Activated CD4-positive, alpha-beta T cell treated with anti-CD3 and anti-CD28 coated beads, Interleukin-2, amount 50 U/mL, for 1 hour (primary cell): ENCODE measurements at places on chromosomes 1 and 21.

DNA sequence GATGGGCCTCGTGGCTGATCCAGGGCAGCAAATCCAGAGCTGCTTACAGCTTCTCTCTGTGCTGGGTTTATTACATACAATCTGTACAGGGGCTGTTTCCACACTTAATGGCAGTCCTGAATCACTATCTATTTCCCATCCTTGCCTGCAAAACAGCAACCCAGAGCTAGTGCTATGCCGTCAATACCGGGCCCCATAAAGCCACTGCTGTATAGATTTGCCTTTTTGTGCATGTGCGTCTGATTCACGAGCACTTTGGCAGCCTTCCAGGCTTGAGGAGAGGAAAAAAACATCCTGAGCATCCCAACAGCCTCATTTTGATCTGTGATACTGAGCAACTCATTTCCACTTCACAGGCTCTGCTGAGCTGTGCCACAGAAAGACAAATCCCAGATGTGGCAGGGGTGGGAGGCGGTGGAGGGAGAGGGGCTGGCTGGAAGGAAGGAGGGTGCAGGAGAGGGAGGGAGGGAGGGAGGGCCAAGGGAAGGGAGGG lies 65.2 kb upstream of the TARBP1 start:
- DNase-seq = peak; percentile 38

GRCh38 chr1:1678581-1679380 lies 13.8 kb downstream of the SLC35E2B start:
- DNase-seq = no peak

DNA sequence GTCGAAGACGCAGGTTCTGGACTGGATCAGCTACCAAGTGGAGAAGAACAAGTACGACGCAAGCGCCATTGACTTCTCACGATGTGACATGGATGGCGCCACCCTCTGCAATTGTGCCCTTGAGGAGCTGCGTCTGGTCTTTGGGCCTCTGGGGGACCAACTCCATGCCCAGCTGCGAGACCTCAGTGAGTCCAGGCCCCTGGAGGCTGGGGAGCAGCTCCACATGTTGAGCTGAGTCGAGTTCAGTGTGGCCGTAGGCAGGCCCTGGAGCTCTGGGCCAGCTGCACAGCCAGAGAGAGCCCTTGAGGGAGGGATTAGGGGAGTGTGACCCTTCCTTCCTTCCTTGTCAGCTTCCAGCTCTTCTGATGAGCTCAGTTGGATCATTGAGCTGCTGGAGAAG lies 1.6 kb downstream of the ELF3 start:
- no peak for DNase-seq

- DNase-seq = no peak
These were observed 14.4 kb downstream of the PLOD1 start for GRCh38 chr1:11948822-11949458.

GRCh38 chr1:153553830-153554541 lies 4.9 kb upstream of the S100A3 start:
- no peak for DNase-seq

- DNase-seq = no peak
These were observed 369.1 kb downstream of the SIPA1L2 start for GRCh38 chr1:232260861-232261260.

DNA sequence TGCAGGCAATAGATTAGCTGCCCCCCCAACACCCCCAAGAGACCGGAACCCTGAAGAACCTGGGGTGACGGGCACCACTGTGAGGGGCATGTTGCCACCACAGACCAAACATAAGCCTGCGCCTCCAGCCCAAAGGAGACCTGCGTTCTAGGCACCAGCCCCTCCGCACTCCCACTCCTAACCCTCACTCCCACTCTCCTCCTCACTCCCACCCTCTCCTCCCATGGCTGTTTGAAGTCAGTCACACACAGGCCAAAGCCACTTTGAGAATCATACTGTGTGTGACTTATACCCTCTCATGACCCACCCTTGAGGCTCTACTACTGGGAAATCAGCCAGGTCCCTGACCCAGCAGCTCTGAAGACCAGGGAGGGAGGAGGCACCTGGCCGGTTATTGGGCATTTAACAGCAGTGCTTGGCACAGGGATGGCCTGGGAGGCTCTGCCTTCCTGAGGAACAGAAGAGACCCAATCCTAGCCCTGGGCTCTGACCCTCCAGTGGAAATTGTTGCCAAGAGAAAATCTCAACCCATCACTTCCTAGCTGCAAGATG lies 43.5 kb downstream of the FBXO2 start:
- DNase-seq = no peak

GRCh38 chr1:228735871-228736586 lies 750 bp downstream of the RHOU start:
- DNase-seq = peak; percentile 24

DNA sequence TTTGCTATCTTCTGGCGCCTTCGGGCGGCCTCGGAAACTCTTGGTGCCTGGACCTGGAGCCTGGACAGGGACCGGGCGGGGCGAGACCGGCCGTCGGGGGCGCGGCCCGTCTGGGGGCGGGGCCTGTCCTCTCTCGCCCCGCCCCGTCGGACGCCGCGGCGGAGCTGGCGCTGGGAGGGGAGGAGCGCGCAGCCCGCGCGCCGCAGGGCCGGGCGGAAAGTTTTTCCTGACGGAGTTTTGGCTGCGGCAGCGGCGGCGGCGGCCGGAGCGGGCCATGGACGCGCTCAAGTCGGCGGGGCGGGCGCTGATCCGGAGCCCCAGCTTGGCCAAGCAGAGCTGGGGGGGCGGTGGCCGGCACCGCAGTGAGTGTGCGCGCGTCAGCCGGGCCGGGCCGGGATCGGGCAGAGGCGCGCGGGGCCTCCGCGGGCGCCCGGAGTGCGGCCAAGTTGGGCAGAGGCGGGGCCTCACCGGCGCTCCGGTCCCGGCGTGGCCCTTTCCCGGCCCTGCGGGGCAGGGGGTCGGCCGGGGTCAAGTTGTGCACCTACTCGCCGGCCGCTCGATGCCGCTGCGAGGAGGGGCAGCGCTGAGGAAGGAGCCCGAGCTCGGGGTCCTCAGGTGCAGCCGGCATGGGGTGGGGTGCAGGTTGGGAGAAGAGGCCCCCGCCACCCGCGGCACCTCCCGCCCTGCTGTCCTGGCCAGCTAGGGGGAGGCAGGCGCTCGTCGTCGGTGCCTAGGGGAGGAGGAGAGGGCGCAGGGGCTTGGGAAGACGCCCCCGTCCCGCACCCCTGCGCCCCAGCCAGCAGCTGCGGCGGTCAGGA lies at the start of gene LDLRAP1:
Gene LDLRAP1 (plus strand): TSS at position 182 of the 818 bp plus-strand sequence. CDS start 93 bp downstream, at position 275.
- DNase-seq = peak; percentile 48

GRCh38 chr1:221240690-221241089 lies 361.4 kb downstream of the HLX start:
- no peak for DNase-seq

- no peak for DNase-seq
These were observed 20.0 kb downstream of the FUBP1 start for GRCh38 chr1:77958850-77959249.

DNA sequence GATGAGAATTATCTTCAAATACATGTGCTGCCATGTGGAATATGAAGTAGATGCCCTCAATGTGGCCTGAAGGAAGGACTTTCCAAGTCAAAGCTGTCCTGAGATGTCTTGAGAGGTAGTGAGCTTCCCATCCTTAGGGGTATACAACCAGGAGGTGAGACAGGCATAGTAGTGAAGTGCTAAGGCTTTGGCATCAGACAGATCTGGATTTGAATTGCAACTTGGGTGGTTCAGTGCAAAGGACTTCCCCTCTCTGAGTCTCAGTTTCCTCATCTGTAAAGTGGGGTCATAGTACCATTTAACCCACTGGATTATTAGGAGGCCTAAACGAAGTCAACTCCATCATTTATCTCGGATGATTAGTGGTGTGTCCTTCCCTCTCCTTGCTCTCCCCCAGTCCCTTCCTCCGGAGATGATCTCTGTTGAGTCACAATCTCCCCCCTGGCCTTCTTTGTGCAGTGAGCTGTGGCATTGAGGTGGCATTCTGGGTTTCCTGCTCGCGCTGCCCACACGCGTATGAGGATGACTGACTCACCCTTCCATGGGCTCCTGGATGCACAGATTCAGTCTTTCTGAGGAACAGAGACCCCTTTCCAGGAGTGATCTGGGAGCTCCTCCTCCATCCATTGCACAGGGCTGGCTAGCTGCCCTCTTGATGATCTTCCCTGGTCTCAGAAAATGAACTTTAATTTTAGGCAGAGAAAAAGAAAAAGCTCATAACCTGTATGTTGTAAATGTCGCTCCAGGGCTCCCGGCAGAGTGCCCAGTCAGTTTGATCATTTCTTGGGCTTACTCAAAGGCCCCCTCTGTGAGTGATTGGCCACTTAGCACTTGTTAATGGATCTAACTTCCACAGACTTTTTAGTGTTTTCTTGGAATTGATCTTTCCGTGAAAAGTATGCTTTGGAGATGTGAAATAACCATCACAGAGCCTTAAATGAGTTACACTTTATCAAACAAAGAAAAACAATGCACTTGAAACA lies 354.6 kb downstream of the PTPRU start:
- DNase-seq = no peak

DNA sequence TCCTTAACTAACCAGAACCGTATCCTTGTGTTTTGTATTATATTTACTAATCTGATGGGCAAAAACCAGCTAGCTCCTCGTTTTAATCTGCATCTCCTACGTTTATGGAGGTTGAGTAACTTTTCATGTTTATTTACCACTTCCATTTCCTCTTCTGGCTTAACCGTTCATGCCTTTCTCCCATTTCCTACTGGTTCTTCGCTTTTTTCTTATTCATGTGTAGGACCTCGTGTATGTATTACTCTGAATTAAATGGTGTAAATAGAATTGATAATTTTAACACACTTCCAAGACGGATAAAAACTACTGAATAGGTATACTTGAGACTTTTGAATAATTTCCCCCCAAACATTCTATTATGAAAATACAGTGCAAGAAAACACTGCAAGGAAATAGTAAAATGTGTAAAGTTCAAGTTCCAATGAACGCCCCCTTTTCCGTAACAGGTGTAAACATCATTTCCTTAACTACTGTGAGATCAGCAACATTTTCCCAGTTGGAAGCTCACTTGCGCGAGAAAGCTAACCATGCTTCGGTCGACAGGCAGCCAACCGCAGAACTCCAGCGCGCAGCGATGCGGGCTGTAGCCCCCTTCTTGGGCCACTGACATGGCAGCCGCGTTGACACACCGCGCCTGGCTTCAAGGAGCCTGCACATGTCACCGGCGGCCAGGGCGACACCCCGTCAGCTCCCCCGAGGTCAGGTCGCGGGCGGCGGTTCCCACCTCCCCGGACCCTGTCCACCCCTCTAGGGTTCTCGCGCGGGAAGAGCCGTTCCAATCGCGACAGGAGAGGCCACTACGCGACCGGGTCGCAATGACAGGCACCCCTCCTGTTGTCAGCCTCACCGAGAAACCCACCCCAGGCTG lies 816 bp downstream of the EDEM3 start:
- peak; percentile 45 for DNase-seq

- no peak for DNase-seq
These were observed 96.6 kb downstream of the FGGY start for GRCh38 chr1:59393211-59394180.

GRCh38 chr21:28793043-28793442 lies 199.6 kb downstream of the LTN1 start:
- DNase-seq = no peak

DNA sequence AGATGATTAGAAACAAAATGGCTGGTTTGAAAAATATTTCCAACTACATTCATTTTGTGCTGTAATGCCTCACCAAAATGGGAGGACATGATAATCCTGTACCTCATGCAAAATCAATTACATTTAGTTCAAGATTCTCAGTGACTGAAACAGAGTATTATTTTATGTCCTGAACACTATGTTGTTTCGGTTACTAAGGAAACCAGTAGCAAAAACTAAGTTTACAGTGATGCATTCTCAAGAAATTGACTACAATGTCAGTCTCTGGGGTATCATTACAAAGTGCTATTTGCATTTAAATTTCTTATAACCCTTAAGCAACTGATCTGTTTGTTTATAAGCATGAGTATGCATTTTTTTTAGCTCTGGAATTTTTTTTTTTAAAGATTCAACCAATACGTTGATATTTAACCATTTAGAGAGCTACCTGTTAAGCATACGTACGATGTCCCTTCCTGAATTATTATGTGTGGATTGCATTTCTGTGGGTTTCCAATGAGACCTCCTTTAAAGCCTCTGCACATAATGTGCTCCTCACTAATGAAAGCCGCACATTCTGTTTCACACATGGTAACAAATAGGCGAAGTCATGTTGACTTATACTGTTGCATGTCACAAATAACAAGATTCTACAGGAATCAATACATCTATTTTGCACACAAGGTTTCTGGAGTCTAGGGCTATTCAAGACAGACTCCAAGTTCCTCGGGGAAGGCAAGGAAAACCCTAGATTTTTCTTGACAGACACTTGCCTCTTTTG lies 1035.7 kb downstream of the ADGRL2 start:
- no peak for DNase-seq

DNA sequence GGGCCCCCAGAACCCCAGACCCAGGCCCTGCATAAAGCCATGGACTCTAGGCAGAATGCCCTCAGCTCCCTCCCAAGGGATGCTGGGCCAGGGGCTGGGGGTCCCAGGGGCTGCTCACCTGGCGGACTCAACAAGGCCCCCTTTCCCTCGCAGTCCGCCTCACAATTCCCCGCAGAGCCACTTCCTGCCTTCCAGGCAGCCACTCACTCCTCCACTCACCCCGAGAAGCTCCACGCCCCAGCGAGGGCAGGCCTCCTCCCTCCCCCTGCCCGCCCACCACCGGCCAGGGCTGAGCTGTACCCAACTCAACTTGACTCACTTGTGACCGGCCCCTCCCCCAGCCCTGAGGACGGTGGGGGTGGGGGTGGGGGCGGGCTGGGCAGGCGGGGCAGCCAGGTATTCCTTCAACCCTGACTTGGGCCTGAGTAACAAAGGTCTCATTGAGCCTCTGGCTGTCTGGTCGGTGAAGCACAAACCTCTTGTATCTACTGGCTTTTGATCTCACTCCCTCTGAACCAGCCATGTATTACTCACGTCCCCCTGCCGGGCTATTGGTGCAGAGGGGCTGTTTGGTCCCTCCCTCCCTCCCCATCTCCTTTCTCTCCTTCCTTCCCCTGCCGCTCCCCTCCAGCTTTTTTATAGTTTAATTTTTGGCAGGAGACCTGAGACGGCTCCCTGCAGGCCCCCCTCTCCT lies 5.9 kb downstream of the BLACAT1 start:
- DNase-seq = no peak

GRCh38 chr1:64476251-64476952 lies 6.5 kb downstream of the CACHD1 start:
- DNase-seq = no peak

DNA sequence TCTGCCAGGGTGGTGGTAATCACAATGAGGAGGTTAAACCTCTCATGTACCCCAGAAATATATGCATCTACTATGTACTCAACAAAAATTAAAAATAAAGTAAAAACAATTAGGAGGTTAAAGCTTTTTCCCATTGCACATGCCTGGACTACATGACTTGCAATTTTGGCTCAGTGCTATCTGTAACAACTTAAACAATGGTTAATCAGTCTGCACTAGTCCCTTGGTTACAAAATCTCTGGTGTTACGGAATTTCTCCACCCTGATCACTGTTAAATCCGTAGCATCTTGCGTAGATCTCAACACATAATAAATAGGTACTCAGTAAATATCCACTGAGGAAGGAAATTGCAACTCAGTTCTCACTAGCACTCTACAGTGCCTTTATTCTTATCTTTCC lies 66.5 kb downstream of the SDCCAG8 start:
- no peak for DNase-seq
